EH (cell line): ENCODE measurements at places on chromosomes 13 and 19.

- peak; percentile 9 for DNase-seq
These were observed 204.5 kb downstream of the PDS5B start for GRCh38 chr13:32790731-32791130.

- DNase-seq, result peak; percentile 20
These were observed 916.4 kb downstream of the UQCRFS1 start for GRCh38 chr19:28296506-28296905.

DNA sequence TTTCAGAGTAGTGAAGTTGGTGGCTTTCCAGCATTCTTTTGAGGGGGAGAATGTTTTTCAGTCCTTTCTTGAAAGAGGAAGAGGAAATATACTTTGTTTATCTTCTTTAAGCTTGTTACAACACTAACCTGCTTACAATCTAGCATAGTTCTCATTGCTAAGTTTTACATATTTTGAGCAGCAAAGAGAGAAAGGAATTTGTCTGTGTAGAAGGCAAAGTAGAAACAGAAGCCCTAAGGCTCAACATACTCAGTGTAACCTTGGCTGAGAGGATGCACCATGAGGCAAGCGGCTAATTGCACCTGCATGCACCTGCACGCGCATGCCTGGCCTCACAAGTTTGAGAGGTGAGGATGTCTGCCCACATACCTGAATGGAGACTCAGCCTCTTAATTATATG is 2.2 kb downstream of the FRY start:
- peak; percentile 28 for DNase-seq

DNA sequence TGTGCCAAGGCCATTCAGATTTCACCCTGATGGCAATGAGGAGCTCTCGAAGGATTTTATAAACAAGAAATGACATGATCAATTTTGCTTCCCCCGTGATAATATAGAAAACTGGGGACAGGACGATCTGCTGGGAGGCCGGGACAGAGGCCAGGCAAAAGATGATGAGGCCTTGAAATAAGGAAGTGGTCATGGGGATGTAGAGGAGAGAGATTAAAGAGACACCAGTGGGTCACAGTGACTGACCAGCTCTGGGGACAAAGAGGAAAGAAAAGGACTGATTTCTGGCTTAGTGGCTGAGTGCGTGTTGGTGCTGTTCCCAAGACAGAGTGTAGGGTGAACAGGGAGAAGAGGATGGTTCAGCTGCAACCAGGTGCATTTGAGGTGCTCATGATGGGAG is 68.7 kb upstream of the FLT1 start:
- no peak for DNase-seq

DNA sequence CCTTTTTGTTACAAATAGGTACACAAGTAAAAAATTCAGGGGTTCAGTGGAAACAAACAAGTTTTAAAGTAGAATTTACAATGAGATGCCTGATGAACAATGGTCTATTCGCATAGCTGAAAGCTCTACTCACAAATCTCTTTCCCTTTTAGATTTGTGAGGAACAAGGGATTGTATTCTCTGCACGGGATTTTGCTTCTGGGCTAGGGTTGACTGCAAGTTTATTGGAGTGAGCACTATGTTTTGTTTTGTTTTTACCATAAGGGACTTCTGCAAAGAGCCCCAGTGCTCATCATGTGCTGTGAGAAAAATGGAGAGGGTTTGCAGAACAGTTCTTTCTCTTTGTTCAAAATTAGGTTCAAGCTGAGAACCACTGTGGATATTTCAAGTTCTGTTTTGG is 160.5 kb downstream of the DLEU7 start:
- DNase-seq, result no peak

DNA sequence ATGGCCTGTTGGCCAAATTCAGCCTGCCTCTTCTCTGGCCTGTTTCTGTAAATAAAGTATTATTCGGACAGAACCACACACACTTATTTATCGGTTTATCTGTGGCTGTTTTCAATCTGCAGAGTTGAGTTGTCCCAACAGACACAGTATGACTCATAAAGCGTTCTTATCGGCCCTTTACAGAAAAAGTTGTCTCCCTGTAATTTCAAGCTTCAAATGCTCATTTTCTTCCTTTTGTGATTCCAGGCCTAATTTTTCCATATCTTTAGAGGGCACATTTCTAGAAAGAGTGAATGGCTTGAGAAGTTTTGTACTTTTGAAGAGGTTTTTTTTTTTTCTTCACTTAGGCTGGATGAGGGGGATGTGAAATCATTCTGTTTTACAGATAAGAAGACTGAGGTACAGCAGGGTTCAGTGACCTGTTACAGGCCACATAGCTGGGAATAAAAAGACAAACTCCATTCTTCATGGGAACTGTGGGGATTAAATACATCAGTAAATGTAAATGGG is 440.9 kb downstream of the TSHZ3 start:
- no peak for DNase-seq

GRCh38 chr13:102237230-102237629 is 164.6 kb downstream of the FGF14 start:
- no peak for DNase-seq

GRCh38 chr19:3161453-3161852 is 17.1 kb upstream of the S1PR4 start:
- peak; percentile 46 for DNase-seq

GRCh38 chr13:87123987-87124784 is 547.0 kb upstream of the SLITRK5 start:
- peak; percentile 0 for DNase-seq

DNA sequence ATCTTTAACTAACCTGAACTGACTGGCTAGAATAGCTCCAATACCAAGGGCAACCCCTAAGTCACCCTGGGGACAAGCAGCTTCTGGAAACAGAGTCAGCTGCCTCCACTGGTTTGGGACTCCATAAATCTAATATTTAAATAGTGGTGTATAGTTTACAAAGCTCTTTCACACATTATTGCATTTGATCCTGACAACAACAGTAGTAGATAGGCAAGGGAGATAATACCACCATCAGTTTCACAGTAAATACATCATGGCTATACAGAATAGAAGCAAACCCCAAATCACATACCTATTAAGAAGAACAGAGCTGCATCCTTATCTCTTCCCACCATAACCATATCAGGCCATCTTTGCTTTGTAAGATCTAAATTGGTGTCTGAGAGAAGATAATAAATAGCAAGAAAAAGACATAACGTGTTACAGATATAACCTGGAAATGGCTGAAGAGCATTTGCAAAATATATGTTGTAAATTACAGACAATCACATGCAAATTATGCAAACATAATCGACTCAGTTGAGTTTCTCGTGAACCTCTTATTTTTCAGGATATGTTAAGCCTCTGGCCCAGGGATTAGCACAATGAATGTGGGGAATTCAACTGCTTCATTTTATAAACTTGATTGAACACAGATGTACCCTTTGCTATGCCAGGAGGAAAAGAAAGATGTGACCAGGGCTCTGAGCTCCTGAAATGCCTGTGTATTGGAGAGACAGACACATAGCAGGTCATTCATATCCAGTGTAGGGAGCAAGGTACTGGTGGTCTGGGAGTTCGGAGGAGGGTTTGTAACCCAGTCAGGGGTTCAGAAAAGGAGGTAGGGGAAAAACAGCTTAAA is 142.5 kb downstream of the SLC7A1 start:
- DNase-seq, result peak; percentile 14

DNA sequence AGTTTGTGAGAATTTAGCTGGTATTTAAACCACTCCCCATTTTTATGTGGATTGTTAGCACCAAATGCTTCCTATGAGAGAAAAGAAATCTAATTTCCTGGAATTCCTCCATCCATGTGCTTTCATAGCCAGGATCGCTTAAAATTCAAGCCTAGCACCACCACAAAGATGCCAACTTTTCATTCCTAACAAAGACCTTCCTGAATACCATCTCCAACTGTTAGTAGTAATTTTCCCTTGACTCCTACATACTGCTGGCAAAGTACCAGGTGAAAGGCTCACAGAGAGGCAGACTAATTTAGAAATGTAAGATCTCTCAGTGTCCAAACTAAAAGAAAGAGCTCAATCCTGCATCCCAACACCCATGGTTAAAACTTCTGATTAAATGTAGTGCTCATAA is 386.3 kb downstream of the KCTD12 start:
- no peak for DNase-seq

DNA sequence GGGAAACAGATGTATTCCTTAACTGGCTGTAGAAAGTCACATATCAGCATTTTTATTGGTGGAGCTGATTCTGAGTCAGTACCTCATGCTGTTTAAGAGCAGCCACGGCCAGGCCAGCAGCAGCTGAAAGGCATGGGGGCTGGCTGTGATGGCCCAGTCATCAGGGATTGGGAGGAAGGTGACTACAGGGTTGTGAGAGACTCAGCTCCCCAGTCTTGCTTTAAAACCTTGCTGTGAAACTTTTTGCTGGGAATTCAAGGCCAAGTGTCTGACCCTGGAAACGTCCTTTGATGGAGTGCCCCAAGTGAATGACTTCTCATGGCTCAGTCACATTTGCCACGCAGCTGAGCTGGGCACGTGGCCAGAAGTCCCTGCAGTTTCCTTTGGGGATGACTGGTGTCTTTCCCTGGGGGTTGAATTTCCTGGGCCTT is 39.1 kb upstream of the RNF113B start:
- peak; percentile 97 for DNase-seq

DNA sequence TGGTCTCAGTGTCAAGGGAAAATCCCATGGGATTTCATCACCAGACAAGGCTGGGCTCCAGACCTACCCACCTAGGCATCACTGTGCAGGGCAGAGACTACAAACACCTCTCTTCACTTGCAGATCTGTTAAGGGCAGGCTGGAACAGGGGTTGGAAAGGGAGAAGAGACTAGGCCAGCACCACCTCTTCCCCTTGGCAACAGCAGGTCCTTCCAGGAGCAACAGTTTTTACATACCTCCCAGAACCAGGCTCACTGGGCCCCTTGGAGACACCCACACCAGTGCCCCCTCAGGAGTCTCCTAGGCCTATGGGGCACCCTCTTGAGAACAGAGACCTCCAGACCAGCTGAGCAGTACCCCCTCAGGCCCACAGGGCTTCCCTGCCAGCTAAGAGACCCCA is 2.5 kb upstream of the UBE2M start:
- no peak for DNase-seq

- no peak for DNase-seq
These were observed 590.8 kb upstream of the SPRY2 start for GRCh38 chr13:80931766-80932165.

DNA sequence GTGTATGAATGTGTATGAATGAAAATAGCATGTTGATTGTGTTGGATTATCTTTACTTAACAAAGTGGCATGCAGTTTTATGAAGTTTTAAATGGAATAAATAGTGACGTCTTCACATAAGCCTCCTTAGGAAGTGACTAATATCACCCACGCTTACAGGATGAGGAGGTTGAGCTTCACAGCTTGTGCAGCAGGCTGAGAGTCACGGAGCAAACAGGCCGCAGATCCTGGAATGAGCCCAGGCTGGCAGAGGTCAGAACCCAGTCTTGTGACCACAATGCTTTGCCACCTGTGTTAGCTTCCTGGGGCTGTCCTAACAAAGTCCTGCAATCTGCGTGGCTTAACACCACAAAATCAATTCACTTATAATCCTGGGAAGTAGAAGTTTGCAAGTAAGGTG is 20.8 kb downstream of the LAIR2 start:
- no peak for DNase-seq

DNA sequence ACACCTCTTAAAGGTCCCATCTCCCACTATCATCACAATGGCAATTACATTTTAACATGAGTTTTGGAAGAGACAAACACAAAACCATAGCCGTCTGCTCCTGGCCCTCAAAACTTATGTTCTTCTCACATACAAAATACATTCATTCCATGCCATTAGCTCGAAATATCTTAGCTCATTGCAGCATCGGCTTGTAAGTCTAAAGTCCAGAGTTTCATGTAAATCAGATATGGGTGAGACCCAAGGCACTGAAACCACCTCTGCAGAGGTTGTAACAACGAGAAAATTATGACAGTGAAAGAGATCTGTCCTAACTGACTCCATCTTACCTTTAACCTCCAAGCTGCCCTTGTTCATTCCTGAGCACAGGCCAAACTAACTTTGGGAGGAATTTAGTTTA is 635.0 kb upstream of the SPRY2 start:
- DNase-seq, result no peak

DNA sequence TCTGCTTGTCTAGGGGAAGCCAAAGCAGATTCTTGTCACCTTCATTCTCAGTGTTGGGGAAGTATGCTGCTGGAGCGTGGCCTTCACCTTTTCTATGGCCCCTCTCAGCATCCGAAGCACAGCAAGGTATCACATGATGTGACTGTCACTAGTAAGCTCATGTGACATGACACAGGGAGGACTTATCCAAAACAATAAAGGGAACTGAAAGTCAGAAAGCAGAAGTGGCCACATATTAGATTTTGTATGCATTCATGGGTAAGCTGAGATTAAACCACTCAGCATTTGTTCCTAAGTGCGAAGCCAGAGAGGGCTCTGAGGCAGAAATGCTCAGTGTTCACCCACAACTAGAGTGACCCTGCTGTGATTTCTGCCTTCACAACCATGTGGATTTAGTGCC is 72.8 kb upstream of the PCDH8 start:
- no peak for DNase-seq

- peak; percentile 64 for DNase-seq
These were observed 27.2 kb upstream of the NAPA start for GRCh38 chr19:47542030-47542475.

DNA sequence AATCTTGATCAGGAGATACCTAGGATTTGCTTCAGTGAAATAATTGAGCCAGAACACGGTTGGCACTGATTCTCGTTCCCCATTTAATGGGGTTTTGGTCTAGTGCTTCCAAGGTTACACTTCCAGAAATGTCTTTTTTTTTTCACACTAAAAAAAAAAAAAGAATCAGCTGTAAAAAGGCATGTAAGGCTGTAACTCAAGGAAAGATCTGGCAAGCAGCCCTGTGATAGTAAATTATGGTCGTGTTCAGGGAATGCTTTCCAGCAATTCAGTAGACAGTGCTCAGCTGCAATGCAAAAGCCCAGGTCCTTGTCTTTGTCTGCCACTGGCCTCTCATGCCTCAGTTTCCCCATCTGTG is 27.2 kb upstream of the NDUFS7 start:
- DNase-seq, result peak; percentile 77

- DNase-seq, result no peak
These were observed 23.7 kb downstream of the RYR1 start for GRCh38 chr19:38457202-38457601.

DNA sequence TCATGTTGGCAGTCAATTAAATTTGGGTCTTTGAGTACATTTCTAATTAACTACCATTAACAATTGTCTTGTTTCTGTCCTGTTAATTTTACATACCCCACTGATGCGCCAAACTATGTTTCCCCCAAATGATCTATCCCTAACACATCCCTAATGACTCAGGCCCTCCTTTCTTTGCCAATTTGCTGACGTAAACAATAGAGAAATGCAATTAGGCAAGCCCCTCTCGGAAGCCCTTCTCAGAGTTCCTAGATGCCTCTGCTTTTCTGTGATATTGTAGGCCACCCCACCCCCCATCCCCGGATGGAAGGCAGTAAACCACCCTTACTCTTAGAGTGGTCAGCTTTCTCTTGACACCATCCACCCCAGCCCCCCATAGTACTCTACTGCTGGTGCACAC is 74.2 kb downstream of the FLT1 start:
- no peak for DNase-seq

DNA sequence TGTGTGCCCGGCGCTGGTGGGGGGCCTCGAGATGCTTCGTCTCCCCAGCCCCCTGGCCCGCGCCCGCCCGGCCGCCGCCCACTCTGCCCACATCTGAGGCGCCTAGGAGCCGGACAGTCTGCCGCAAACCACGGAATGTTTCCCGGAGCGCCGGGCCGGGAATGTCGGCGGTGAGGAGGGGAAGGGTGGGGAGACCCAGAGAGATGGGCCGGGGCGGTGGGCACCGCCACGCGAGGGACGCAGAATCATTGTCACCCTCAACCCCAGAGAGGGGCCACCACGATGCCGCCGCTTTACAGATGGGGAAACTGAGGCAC is 46.1 kb upstream of the NFIC start:
- DNase-seq, result no peak
